ENCODE measurements at places on chromosomes 12 and 14.

- DNase-seq: no peak
Measured at GRCh38 chr12:48119834-48120195, 651 bp downstream of the PFKM start.

DNA sequence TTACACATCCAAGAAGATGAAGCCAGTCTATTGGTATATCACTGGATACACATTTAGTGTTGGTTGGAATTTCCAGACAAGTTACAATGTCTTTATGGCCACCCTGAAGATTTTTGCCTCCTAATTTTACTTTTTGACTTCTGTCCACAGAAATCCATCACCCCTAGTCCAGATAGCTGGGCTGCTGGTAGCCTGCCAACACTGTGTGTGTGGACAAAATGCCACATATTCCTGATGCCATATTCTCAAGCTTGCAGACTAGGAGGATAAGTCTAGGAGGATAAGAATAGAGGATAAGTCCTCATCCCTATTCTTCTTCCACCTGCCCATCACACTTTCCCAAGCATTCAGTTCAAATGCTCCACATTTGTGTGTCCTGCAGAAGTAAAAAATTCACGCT, 4.6 kb downstream of the ESR2 start:
- DNase-seq: no peak

DNA sequence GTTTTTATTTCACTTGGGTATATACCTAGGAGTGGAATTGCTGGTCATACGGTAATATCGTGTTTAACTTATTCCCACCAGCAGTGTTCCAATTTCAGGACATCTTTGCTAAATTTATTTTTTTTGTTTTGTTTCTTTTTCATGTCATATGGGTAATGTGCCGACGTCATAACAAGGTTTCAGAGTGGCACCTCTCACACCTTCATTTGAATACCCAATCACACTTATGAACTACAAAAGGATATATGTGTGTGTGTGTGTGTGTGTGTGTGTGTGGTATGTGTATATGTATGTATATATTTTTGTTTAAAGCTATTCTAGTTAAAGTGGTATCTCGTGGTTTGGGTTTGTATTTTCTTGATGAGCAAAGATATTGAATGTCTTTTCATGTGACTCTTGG, 12.1 kb downstream of the TRAF3 start:
- no peak for DNase-seq

- no peak for DNase-seq
Measured at GRCh38 chr12:98172801-98173200, 342.6 kb upstream of the TMPO start.

DNA sequence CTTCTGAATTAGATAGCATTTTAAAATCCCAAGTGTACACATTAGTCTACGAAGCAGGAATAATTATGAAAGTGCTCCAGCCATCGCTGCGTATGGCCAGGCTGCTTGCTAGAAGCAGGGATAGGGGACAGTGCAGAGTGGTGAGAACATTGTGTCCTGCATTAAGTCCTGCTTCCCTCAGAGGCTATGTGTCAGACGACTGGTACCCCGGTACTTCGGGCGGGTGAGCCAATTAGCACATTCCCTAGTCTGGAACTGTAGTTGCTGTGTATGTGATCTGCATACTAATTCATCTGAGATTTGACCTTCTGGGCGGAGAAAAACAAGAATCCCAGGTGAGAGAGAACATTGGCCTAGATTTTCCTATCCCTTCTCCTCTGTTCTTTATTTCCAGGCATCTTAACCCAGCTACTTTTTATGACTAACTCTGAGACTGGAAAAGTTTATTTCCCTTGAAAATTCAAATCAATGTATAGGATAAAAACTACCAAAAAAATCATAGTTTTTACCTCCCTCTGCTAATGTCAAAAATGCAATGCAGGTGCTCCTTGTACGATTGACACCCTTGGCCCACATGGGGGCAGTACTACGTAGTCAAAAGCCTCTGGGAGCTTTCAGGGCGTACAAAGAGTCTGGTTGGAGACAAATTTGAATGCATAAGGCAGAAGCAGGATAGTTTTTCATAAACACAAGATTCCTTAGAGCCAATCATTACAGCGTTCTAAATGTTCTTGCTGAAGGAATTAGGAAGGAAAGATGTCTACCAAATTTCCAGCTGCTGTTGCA, 764.3 kb downstream of the NOVA1 start:
- no peak for DNase-seq

- DNase-seq: peak; percentile 76
Measured at GRCh38 chr12:6792522-6793201, 3.3 kb downstream of the CD4 start.

GRCh38 chr12:39124768-39125167, 219.4 kb upstream of the CPNE8 start:
- no peak for DNase-seq

DNA sequence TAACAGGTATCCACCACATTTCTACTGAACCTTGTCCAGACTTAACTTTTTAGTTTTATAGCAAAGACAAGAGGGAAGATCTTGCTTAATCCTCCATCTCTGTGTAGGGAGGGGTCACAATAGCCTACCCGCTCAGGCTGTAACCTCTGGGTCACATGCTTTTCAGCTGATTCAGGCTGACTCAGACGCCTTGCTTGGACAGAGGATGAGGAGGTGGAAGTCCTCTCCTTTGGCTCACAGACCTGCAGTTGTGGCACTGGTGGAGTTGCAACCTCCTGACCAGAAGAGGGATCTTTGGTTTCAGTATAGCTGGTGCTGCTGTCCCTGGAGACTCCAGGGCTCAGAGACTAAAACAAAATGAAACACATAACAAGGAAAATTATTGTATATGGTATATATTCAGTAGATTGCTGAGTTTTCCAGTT, 16.2 kb downstream of the ACIN1 start:
- DNase-seq: no peak

DNA sequence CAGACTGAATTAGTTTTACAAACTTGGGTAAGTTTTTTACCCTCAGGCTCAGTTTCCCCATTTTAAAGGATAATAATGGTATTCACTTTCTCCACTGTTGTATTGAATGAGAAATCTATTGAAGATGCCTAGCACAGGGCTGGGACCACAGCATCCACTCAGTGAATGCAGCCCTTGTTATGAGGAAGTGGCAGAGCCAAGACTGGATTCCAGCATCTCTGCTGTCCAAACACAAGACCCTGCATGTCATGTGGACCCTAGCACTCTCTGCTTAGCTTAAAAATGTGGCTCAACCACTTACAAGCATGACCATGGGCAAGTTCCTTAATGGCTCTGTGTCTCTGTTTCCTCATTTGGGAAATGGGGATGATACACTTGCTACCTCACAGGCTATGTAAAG, 24.1 kb upstream of the TRIM9 start:
- no peak for DNase-seq

GRCh38 chr14:100955201-100955600, 51.7 kb upstream of the RTL1 start:
- no peak for DNase-seq

DNA sequence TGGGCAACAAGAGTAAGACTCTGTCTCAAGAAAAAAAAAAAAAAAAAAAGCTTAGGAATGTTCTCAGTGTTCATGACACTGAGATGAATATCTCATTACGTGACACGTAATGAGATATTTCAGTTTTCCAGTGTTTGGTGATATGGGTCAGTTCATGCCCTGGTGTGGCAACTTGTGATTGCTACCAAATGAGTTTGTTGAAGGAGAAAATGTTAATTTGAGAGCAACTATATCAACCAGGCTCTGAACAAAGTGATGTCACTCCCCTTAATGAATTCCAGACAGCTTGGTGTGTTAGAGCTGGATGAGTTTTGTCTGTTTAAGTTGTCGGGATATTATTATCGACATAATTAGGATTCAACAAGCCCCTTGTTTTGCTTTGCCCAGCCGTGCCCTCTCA, 211.7 kb downstream of the DPF3 start:
- DNase-seq: no peak

DNA sequence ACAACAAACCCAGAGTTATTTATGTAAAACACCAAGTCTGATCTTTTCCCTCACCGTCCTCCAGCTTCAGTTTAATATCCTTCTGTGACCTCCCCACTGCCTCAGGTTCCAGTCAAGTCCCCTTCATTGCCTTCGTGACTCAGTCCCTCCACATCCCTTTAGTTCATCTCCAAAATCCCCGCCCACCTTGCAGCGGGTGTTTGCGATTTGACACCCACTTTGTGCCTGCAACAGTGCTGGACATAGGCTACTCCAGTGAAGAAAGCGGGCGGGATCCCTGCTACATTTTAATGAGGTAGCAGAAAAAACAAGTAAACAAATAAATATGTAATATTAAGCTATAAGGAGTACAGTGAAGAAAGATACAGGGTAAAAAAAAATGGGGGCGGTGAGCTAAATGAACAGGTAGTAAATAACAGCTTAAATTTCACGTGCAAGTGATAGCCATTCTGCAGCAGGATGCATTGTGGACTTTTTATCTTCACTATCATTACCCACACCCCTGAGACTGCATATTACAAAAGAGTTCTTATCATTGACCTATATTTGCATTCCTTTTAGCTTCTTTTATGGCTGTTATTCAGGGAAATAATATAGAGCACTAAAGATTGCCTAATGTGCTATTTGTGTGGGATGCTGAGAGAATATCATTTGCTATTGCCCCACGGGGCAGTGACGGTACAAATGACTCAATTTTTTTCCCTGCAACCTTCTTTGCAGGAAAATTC, 222.8 kb upstream of the NUDT4 start:
- DNase-seq: no peak

DNA sequence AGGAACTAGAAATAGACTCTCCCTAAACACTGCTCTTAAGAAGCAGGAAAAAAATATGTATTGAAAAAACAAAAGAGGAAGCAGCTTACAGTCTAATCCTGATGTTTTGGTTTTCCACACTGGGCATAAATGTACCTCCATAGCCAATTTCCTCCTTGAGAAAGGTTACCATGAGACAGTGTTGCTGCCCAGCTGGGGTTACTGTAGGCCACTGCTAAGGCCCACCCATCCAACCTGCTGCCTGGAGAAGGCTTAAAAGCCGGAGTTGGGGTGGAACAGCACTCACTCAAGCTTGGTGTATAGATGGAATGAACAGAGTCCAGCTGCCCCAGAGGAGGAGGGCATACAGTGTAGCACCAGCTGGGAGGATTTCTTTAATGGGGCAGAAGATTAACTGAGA, 41.1 kb downstream of the ERG28 start:
- no peak for DNase-seq

DNA sequence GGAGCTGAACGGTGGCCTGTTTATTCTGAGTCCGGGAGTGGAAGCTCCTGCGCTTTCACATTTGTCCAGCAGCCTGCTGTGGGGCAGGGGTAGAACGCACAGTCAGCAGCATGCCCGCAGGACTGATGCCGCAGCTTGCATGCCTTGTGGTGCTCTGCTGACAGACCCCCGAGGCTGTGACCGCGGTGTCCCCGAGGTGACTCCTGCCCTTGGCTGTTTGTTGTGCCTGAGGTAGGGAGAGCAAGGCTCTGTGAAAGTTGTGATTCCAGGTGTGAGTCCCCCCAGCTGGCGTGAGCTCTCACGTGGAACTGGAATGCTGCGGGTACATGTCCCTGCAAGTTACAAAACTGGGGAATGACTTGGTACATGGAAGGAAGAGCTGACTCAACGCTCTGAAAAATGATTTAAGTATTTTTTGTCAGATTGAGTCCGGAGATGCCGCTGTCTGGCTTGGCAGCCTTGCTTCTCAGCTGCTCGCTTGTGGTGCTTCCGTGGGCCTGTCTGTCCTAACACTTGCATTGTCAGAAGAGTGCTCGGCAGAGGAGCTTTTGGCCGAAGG, 18.1 kb downstream of the MLXIP start:
- DNase-seq: no peak
